Colonic mucosa (tissue), 4 donors: ENCODE measurements at places on chromosomes 7 and 10. TPM values are rescaled to one million over a fixed set of nuclear protein-coding genes. Genes with fewer than 3 reads are reported as not detected.

- no peaks in the 10 kb centered on the region for H3K27me3 ChIP-seq
- peak overlapping the region; percentile 80 for H3K27ac ChIP-seq
- no peaks in the 10 kb centered on the region for H3K36me3 ChIP-seq
- H3K4me3 ChIP-seq = no peak overlapping the region
Measured at GRCh38 chr10:109996225-109996624, 11.6 kb upstream of the ADD3 start.

DNA sequence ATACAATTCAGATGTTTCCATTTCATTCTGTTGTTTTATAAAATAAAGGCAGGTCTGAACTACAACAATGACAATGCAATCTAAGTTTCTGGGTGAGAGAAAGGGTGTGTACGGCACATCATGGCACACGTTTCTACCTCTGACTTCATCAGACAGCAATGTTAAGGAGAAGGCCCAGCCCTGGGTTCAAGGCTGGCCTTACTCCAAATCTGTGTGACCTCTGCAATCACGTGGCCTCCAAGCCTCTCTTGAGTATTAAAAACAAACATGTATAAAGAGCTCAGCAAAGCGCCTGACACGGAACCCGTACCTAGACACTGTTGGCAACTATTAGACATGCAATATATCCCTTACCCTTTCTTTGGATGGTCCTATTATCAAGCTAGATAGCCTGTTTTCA is 114.1 kb downstream of the LARP4B start:
- H3K36me3 ChIP-seq = peaks cover 11% of the 10 kb centered on the region
- no peaks in the 10 kb centered on the region for H3K4me1 ChIP-seq
- no peak for DNase-seq
- H3K27ac ChIP-seq = no peak overlapping the region

DNA sequence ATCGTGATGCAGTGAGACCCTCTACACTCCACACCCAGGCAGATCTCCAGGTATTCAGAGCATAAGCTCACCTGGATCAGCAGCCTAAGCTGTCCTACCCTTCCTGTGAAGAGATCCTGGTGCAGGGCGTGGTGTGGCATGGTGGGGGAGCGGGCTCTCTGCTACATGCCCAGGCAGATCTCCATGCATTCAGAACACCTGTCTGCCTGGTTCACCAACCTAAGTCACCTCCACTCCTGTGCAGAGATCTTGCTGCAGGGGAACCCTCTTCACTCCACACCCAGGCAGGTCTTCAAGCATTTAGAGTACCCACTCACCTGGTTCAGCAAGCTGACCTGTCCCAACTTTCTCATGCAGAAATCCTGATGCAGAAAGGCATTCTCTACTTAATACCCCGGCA is 394.4 kb upstream of the SEMA3A start:
- H3K4me1 ChIP-seq = no peaks in the 10 kb centered on the region
- no peaks in the 10 kb centered on the region for H3K27me3 ChIP-seq
- no peaks in the 10 kb centered on the region for H3K36me3 ChIP-seq
- no peak overlapping the region for H3K27ac ChIP-seq
- DNase-seq = no peak

DNA sequence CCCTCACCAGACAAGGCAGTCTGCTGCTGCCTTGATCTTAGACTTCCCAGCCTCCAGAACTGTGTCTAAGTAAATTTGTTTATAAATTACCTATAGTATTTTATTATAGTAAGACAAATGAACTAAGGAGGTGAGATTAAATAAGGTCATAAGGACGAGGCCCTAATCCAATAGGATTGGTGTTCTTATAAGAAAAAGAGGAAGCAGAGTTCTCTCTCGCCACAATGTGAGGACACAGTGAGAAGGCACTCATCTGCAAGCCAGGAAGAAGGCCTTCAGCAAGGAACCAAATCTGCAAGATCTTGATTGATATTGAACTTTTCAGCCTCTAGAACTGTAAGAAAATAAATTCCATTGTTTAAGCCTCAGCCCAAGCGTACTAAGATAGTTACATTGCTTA is 6.1 kb upstream of the ZNF438 start:
- no peaks in the 10 kb centered on the region for H3K4me1 ChIP-seq
- H3K4me3 ChIP-seq = no peak overlapping the region
- DNase-seq = no peak
- H3K27ac ChIP-seq = no peak overlapping the region
- H3K27me3 ChIP-seq = no peaks in the 10 kb centered on the region
- no peaks in the 10 kb centered on the region for H3K36me3 ChIP-seq

The GNG11 gene
- total RNA-seq = 4.1 TPM

- DNase-seq = no peak
- H3K4me1 ChIP-seq = peaks cover 6% of the 10 kb centered on the region
- peak overlapping the region; percentile 16 for H3K27ac ChIP-seq
- H3K4me3 ChIP-seq = no peak overlapping the region
Measured at GRCh38 chr10:3874990-3875841, 90.2 kb upstream of the KLF6 start.

The NEURL1 gene
- total RNA-seq = 40.2 TPM

The ZNF273 gene
- 5.0 TPM for total RNA-seq

GRCh38 chr7:46908770-46909169 is 673.1 kb downstream of the TNS3 start:
- no peak overlapping the region for H3K4me3 ChIP-seq
- no peaks in the 10 kb centered on the region for H3K4me1 ChIP-seq
- no peaks in the 10 kb centered on the region for H3K27me3 ChIP-seq
- no peak overlapping the region for H3K27ac ChIP-seq
- no peak for DNase-seq

The SPDYE6 gene
- not detected for total RNA-seq

GRCh38 chr7:44294325-44295069 is 30.9 kb downstream of the CAMK2B start:
- no peak overlapping the region for H3K4me3 ChIP-seq
- no peak overlapping the region for H3K27ac ChIP-seq
- no peaks in the 10 kb centered on the region for H3K4me1 ChIP-seq
- H3K27me3 ChIP-seq = peaks cover 5% of the 10 kb centered on the region
- H3K36me3 ChIP-seq = no peaks in the 10 kb centered on the region

GRCh38 chr10:69873135-69873639 is 71.5 kb downstream of the COL13A1 start:
- H3K4me3 ChIP-seq = no peak overlapping the region
- DNase-seq = no peak
- H3K27me3 ChIP-seq = no peaks in the 10 kb centered on the region
- H3K36me3 ChIP-seq = no peaks in the 10 kb centered on the region
- H3K27ac ChIP-seq = no peak overlapping the region

DNA sequence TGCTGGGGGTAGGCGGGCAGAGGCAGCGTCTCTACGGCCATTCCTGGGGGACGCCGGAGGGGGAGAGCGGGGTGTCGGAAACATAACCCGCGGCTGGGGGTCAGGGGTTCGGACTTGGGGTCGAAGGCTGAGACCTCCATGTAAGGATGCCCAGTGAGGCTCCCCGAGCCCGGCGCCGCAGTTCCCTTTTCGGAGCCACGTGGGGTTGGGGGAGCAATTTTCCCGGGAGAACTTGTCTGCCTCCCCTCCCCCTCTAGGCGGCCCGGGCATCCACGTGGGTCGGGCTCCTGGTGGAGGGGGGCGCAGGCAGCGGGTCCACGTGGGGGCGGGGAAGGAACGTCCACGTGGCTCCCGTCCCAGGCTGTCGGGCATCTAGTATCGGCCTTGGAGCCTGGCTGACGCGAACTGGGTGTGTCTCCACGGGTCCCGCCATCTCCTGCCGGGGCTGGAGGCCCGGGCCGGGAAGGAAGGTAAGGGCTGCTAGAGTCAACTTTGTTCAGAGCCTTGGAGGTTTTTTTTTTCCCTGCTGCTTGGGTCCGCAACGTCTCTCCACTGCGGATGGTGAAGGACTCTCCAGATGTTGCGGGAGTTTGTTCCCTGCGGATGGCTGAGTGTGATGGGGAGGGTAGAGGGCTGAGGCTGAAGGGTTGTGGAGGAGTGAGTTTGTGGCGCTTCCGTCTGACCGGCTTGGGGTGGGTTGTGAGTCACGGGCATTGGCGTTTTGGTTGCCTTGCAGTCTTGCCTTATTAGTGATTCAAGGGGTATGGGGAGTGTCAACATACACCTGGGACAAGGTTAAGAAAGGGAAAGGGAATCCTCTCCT is 744 bp downstream of the PPRC1 start:
- H3K4me3 ChIP-seq = peak overlapping the region; percentile 88
- peak overlapping the region; percentile 91 for H3K27ac ChIP-seq
- DNase-seq = peak; percentile 80
- peaks cover 10% of the 10 kb centered on the region for H3K36me3 ChIP-seq
- H3K4me1 ChIP-seq = peaks cover 12% of the 10 kb centered on the region

DNA sequence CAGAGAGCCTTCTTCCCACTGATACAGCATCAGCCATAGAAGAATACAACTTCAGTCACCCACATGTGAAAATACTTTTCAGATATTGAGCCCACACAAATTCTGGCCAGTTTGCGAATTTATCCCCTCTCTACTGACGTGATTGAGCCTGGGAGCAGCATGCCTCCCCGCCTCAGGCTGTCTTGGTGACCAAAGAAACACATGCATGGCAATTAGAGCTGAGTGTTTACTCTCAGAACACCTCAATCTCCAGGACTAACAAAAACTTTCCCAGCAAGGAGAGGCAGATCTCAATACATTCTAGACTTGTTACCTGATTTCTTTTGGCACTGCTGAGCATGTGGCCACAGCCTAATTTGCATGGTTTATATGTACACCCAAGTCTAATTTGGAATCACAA is 122.5 kb downstream of the TMEM26 start:
- H3K27ac ChIP-seq = no peak overlapping the region
- DNase-seq = no peak
- no peaks in the 10 kb centered on the region for H3K4me1 ChIP-seq
- H3K4me3 ChIP-seq = no peak overlapping the region
- no peaks in the 10 kb centered on the region for H3K36me3 ChIP-seq
